ENCODE measurements at places on chromosomes 7 and 10.

- no peak for DNase-seq
Measured at GRCh38 chr7:100490483-100491191, 6.9 kb downstream of the NYAP1 start.

DNA sequence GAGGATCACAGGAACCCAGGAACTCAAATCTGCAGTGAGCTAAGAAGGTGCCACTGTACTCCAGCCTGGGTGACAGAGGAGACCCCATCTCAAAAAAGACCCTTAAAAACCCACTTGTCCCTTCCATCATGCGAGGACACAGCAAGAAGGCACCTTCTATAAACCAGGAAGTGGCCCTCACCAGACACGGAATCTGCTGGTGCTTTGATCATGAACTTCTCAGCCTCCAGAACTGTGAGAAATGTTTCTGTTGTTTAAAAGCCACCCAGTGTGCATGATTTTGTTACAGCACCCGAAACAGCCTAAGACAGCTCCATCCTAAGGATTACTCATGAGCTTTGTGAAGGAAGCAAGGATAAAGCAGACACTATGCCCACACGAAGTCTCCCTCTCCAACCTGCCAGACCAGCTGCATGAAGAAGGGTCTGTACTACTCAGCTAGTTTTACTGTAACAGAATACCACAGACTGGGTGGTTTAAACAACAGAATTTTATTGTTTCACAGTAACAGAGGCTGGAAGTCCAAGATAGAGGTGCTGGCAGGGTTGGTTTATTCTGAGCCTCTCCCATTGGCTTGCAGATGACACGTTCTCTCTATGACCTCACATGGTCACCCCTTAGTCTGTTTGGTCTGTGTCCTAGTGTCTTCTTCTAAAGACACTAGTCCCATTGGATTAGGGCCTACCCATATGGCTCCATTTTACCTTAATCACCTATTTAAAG is 13.7 kb downstream of the VIM start:
- DNase-seq: no peak

DNA sequence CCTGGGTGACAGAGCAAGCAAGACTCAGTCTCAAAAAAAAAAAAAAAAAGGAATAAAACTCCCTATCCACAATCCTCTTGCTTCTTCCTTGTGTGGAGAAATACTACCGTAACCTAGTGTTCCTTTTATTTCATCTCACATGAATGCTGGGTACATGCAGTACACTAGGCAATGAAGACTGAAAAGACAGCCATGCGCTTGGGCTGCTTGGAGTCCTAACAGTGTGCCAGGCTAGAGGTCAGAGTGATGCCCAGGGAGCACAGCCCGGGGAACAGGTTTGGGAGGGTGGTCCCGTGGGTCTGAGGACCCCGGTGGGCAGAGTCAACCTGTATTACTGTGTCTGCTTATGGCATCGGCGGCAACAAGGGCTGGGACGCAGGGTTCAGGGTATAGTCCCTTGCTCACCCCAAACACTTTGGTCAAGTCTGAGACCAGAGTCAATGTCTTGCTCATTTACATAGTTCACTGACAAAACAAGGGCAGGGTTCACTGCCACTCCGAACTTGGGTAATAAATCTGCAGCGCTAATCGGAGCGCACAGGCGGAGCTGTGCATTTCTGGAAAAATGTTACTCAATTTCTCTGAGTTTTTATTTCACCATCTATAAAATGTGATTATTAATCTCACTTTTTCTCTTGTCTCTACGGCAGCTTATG is 118.0 kb downstream of the CLEC2L start:
- no peak for DNase-seq

DNA sequence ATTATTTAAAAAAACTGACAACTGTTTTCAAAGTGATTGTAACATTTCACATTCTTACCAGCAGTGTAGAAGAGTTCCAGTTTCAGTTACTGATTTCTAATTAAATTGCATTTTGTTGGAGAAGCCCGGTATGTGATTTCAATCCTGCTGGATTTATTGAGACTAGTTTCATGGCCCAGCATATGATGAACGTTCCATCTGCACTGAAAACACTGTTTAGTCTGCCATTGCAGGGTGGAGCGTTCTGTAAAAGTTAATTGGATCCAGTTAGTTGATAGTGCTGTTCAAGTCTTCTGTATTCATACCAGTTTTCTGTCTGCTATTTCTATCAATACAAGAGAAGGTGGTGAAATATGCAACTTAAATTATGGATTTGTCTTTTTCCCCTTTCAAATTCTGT is 37.3 kb upstream of the CCNY start:
- no peak for DNase-seq

Data from stimulated activated CD4-positive, alpha-beta T cell treated with anti-CD3 and anti-CD28 coated beads, TNF-alpha, amount 100 ng/mL, for 1 hour (primary cell).